ENCODE measurements at places on chromosomes 4 and X.

DNA sequence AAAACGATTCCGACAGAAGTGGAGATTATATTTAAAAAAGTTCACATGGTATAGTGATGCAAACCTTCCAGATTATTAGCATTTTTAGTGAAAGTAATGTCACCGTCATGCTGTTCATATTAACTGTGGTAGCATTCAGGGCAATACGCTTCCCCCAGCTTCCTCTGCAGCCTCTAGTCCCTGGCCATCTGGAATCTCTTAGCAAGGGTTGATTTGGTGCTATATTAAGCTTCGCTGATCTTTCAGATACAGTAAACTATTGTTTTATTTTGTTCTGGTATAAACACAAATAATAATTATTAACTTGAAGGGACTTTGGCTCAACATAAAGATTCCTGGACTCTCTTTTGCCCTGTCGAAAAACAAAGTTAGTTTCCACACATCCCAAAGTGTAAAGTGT is 1080.5 kb upstream of the TENM3 start:
- DNase-seq = no peak

- DNase-seq = no peak
Observed at GRCh38 chrX:134752558-134752957, 94.3 kb upstream of the PLAC1 start.

DNA sequence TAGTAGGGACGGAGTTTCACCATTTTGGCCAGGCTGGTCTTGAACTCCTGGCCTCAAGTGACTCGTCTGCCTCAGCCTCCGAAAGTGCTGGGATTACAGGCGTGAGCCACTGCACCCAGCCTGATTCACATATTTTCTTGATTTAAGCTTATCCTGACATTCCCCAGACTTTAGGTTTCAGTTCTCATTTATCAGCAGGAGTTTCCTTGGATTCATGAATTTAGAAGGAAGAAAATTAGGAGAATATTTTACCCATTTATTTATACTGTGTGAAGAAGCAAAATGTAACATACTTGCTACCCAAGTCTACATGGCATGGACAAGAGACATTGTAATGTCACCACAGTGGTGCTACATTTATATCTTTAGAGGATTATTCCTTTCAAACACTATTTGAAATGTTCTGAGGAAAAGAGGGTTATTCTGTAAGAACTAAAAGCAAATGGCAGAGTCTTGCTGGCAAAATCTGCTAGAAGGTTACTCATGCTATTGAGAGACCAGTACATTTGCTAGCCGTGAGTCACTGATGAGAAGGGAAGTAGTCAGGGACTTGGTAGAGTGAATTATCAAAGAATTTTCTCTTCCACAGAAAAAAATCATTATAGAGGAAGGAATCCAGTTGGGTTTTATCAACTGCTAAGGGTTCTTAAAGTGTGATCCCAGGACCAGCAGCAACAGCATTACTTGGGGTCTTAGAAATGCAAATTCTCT is 26.1 kb upstream of the CFAP299 start:
- DNase-seq = no peak

GRCh38 chrX:17547658-17548057 is 172.7 kb downstream of the NHS start:
- no peak for DNase-seq

DNA sequence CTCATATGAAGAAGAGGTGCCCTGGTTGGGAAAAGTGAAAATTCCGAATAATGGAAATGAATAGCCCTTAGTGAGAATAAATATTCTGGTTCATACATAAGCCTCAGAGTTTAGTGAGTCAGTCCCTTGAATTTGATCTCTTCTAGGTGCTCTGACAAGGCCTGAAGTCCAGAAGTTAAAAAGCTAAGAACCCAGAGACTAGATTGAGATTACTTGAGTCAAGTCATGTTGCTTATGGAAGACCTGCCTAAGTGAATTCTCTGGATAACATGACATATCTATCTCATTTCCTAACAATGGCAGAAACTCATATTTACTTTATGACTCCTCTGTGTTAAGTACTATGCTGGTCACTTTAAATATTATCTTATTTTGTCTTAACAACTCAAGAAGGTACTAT is 10.5 kb upstream of the PRSS48 start:
- DNase-seq = no peak

DNA sequence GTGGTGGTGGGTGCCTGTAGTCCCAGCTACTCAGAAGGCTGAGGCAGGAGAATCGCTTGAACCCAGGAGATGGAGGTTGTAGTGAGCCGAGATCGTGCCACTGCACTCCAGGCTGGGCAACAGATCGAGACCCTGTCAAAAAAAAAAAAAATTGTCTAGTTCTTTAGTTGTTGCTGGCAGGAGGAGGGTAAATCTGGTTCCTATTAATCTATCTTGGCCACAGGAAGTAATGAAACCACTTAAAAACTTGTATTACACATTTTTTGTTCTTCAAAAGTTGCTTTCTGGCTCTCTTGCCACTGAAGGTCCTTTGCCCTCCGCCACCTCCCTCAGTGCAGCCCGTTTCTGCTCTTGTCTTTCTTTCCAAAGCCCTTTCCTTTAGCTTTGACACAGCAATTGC is 102.9 kb upstream of the ARSJ start:
- DNase-seq = no peak

DNA sequence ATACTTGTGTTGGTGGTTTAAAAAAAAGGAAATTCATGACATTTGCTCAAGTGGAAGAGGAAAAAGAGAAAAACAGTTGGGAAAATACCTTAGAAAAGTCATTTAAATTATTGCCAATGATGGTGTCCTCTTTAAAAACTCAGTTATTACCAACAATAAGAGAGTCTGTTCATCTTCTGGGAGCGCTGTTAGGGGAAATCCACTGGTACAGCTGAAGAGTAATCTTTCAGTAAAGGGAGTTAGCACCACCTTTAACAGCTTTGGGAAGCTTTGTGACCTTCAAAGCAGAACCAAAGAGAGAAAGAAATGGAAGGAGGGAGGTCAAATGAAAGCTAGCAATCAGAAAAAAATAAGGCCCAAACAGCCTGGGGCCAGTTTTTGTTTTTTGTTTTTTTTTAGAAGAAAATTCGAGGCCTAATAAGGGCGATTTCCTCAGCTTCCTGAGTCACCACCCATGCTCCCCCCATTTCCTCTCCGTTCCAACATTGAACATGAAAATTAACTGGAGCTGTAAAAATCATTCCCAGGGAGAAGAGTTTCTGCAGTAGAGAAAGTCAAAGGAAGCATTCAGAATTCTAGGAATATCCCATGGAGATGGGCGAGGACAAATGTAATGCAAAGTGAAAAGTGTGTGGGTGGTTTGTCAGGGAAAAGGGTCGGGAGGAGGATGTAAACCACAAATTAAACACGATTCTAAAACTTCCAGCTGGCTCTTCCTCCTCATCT is 115.1 kb downstream of the SH3KBP1 start:
- DNase-seq = no peak

- peak; percentile 27 for DNase-seq
Observed at GRCh38 chrX:96372313-96373046, 312.2 kb upstream of the DIAPH2 start.

DNA sequence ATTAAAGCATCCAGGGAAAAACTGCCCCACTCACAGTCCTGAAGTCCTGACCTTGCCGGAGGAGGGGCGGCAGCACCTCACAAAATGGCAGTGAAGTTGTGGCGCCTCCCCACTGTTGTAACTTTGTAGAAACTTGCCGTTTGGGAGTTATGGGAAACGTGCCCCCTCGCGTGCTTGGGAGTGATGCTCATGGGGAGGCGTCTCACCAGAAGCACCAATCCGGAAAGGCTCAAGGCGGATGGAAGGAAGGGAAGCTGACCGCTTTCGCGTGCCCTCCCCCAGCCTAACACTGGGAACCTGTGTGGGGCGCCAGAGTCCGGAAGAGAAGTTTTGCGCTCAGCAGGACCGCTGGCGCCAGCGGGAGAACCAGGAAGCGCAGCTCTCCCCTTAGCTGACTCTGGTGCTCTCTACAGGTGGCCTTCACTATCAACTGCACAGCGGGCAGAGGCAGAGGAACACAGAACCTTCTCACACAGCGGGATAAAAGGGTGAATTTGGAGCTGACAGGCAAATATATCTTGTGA is at the start of the genes CT45A10 and SAGE1:
CT45A10 (minus strand) TSS at position 151 of the 524 bp plus-strand sequence. CDS start 8,100 bp downstream, outside the sequence.
SAGE1 (plus strand) TSS at position 423 of the 524 bp plus-strand sequence. CDS start 2,527 bp downstream, outside the sequence.
- no peak for DNase-seq

- no peak for DNase-seq
Observed at GRCh38 chr4:98560321-98560720, 98.1 kb downstream of the TSPAN5 start.

- no peak for DNase-seq
Observed at GRCh38 chr4:89657931-89658700, 178.8 kb downstream of the SNCA start.

- no peak for DNase-seq
Observed at GRCh38 chr4:87961993-87962392, 13.5 kb upstream of the SPP1 start.

GRCh38 chr4:34534916-34535315 is 1709.4 kb downstream of the ARAP2 start:
- DNase-seq = no peak

GRCh38 chr4:89506866-89507491 is 199.4 kb upstream of the GPRIN3 start:
- no peak for DNase-seq

- no peak for DNase-seq
Observed at GRCh38 chrX:123487236-123487635, 245.6 kb downstream of the THOC2 start.

DNA sequence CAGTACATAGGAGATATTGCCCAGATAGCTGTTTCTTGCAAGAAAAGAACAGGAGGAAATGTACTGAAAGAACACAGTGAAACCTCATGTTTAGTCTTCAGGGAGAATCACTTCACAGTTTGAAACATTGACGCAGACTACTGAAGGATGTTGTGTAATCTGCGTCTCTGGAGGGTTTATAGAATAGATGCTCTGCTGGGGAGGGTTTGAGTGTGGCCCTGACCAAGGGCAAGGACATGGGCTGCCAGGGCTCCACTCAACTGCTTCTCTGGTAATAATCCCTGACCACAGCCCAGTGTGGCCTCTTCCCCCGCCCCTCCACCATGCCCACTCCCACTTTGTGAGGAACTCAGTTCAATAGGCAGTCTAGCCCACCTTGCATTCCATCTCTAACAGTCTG is 15.8 kb upstream of the ACE2 start:
- DNase-seq = no peak

DNA sequence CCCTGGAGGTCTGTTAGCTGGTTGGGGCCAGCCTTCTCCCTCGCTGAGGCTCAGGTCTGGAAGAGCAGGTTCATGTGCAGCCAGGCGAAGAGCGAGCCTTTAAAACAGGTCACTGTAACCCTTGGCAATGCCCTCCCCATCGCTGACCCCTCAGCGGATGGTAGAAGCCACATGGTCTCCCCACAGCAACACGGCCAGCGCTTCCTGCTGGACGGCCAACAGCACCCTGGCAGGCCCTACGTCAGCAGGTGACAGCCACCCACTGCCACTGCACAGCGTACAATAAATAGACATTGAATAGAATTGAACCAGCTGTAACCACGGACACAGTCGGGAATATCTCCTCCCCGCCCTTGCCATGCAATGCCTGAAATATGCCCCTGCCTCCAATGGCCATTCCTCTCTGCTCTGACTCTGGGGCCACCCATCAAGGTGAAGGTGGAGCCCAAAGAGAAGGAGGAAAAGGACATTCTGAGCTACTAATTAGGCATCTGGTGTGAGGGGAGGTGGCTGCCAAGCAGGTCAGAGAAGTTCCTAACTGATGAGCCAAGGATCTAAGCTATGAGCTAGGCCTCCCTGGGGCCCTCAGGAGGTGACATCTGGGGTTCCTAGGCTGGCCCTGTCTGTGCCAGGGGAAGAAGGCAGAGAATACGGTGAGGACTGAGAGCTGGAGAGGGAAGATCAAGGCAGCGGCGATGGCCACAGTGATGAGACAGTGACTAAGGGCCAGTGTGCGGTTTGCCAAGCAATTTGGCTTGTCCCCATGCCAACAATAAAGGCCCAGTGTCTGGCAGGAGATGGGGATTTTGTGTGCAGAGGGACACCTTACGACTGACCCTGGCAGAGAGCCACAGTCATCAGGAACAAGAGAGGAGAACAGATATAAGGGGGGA is 202.3 kb downstream of the BCOR start:
- no peak for DNase-seq

- DNase-seq = no peak
Observed at GRCh38 chr4:143016171-143016570, 168.5 kb upstream of the USP38 start.

- DNase-seq = no peak
Observed at GRCh38 chrX:131322651-131323050, 33.5 kb upstream of the IGSF1 start.

DNA sequence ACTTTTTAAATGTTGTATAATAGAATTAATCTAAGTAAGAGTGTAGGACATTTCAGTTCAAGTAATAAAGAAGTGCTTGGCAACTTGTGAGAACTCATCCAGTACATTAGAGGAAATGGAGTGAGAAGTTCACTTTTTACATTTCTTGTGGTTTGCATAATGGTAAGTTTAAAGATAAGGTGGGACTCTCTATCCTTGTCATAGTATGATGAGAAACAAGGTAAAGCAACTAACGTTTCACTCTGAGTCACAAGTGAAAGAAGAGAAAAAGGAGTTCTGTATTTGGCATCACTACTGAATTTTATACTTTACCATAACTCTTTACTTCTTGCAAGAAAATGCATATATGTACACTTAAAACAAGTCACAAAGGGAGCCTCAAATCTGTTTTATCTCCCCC is 219.4 kb downstream of the SLC4A4 start:
- no peak for DNase-seq

DNA sequence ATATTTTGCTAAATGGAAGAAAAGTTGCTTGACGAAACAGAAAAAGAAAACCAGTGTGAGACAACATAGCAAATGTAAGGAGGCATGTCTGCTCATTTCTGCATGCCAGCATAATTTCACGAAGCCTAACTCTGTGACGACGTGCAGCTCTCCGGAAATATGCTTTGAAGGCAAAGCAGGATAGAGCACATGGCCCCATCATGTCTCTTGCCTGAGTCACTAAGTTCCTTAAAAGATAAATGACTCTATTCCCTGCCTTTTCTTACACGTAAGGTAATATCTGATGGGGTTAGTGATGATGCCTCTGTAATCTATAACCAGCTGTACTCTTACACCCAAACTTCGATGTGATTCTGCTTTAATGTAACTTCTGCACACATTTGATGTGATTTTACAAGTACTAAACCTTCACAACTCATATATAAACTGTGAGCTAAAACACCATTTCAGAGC is 64.5 kb downstream of the ANXA3 start:
- DNase-seq = no peak

DNA sequence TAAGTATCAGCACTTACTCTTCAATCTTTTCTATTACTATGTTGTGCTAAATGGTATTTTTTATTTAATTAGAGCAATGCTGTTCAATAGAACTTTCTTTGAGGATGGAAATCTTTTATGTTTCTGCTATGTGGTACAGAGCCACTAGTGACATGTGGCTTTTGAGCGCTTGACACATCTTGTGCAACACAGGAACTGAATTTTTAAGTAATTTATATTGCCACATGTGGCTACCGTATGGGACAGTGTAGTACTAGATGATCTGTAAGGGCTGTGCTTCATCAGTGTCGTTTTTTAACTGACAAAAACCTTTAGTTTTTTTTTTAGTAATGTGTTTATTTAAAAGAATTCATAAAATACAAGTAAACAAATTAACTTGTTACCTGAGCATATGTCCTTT is 22.4 kb downstream of the HPRT1 start:
- DNase-seq = no peak
